ENCODE measurements at places on chromosomes 6 and 20.

DNA sequence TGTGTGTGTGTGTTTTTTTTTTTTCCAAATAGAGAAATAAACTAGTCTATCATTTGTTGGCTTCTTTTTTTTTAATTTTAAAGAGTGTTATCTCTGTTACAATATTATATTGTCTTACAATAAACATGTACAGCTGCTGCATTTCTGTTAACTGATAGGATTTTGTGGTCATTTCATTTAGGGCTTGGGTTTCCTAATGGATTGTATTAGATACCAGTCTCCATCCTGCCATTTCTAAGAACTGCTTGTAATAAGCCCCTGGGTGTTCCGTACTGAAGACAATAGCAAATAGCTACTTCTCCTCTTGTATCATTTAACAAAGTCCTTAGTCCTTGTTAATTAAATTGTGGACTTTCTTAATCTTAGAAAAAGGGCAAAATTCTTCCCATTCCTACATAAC, 45.7 kb downstream of the SOBP start:
- DNase-seq: no peak

GRCh38 chr6:87054143-87054833, 40.6 kb downstream of the CGA start:
- DNase-seq: no peak

- DNase-seq: no peak
These were observed 16.3 kb upstream of the SDCBP2 start for GRCh38 chr20:1345030-1345755.

GRCh38 chr6:30810813-30811339, 66.5 kb upstream of the IER3 start:
- DNase-seq: no peak

DNA sequence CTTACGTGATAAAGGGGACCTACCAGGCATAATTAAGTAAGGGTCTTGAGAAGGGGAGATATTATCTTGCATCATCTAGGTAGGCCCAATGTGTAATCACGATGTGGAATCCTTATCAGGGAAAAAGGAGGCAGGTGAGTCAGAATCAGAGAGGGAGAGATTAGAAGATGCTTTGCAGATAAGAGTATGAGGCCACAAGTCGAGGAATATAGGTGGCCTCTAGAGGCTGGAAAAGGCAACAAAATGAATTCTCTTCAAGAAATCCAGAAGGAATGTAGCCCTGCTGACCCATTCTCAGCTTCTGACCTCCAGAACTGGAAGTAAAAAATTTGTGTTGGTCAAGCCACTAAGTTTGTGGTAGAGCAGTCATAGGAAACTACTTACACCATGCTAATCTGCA, 11.0 kb upstream of the ENPP4 start:
- DNase-seq: no peak

DNA sequence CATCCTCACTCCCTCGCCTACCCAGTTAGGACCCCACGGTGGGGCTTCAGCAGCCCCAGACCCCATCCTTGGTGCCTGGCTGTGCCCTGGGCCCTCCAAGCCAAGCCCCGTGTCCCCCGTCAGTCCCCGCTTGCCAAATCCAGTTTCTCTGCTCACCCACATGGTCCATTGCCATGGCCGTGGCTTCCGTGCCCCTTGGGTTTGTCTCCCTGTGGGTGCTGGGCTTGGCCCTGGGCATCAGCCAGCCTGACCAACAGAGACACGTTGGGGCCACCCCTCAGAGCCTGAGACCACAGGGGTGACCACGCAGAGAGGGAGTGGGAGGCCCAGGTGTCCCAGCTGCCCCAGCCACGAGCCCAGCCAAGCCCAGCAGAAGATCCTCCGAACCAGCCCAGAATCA, 7.7 kb downstream of the SS18L1 start:
- no peak for DNase-seq

- DNase-seq: no peak
These were observed 31.0 kb downstream of the LCA5 start for GRCh38 chr6:79506251-79506650.

DNA sequence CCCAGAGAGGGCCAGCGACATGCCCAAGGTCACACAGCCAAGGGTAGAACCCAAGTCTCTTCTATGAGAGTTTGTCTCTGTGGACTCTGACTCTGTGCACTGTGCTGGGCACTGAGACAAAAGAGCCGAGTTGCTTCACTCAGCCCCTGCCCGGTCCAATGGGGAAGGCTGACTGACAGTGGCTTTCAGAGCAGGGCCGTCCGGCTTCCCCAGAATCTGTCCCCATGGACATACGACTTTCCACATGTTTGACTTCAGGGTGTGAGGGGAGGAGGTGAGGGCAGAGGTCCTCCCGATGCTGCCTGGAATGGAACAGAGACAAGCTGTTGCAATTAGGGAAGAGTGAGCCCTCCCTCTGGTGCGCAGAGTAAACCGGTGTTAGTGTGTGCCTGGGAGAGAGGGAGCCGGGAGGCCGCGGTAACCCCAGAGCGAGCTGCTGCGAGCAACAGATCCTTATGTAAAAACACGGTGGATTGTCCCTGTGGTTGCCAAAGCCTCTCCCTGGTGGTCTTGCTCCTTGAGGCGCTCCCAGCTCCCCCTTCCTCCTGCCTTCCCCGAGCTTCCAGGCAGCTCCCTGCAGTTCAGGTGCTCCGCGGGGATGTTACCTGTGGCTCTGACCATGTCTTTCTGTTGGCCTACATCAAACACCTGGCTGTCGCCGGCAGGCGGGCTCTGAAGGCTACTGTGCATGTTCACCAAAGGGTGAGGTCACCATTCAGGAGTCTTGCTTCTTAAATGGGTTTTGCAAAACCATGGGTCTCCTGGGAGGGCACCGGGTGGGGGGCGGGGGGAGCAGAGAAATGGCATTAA, 672 bp downstream of the SIRPA start:
- no peak for DNase-seq

GRCh38 chr20:51026269-51026668, 3.4 kb upstream of the KCNG1 start:
- DNase-seq: no peak

DNA sequence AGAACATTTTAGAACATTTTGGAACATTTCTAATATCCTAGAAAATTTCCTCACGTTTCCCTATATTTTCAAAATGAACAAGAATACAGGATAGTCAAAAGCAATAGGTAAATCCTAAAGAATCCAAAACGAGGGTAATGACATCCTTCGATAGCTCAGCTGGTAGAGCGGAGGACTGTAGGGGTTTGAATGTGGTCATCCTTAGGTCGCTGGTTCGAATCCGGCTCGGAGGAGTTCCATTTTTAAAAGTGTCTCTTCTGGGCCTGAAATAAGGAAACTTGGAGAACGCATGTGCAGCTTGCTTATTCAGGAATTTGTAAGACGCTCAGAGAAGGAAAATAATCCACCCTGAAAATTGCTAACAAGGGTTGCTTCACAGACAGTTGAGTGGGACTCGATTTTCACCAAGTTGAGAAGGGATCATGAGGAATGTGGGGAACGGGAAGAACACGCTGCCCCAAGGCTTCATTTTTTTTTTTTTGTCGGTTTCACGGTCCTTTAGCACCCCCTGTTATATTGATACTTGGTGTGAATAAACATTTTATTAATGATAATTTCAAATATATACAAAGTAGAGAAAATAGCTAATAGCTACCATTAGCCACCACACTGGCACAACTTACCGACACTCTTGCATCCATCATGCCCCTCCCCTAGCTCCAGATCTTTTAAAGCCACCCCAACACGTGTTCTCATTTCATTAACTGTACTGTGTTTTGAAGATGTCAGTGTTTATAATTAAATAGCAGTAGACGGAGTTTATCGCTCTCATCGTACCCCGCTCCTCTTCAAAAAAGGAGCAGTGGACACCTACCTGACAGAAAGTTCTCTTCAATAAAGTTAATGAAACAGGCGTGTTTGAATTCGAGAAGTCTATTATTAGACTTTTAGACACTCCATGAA, 1.8 kb upstream of the ABT1 start:
- no peak for DNase-seq

DNA sequence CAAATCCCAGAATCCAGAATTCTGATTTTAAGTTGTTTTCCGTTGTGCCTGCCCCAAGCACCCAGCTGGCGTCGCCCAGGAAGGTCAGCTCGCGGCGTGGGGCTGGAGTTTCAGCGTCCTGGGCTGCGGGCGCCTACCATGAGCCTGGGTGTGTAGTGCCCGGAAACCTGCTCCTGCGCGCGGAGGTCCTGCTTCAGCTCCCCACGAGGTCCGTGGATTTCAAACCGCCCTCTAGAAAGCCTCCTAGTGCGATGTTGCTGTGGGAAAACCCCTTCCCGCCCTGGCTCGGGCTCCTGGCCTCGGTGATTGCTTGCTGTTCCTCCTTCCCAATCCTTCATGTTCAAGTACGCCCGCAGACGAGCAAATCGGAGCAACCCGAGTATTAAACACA, 51.3 kb upstream of the NRN1 start:
- no peak for DNase-seq

DNA sequence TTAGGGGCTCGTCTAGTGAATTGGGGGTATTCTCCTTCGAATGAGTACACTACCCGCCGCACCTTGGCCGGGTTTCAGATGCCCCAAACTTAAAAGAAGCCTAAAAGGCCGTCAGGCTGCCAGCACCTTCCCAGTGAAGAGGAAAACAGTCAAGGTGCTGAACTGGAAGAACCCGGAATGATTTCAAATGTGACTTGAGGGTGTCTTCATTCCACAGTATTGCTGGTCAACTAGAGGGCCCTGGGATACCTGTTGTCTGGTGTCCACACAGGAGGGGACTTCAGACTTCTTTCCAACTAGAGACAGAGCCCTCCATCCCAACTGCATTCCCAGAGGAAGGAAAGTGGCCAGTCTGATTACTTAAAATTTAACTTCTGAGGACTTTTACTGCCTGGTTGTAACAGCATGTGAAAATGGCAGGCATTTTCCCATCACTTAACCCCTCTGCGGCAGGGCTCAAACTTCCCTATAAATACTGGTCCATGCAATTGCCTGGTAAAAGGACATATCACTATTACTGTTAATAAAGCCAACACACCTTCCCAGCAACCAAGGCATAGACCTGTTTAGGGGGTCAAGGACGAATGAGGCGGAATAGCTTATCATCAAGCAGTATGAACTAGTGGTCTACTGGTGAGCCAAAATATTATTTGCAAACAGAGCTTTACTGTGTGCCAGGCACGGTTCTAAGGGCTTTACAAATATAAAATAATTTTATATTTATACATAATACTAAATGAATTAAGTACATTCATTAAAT, 651 bp upstream of the SAMHD1 start:
- DNase-seq: no peak

DNA sequence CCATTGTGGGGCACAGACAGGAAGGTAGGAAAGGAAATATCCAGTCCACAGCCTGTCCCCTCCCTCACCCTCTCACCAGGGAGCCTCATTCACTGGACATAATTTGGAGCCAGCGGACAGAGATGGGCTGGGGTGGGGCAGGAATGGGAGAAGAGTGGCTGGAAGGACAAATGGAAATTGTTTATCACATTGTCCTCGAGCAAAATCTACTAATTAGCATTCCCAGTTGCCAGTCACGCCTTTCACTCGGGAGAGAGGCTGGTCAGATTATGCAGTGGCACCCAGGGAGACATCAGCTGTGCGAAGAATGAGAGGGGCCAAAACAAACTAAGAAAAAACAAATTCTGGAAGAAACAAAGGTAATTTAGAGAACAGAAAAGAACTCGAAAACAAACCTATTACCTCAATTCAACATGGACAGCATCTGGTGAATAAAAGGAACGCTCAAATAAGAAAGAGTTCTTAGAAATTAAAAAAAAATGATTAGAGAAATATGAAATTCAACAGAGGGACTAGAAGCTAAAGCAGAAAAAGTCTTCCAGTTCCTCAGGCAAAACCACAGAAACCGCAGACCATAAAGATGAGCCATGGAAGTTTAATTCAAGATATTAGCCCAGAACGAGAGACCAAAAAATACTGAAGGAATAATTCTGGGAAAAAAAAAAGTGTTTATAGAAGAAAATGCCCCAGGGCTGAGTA, 108.5 kb upstream of the RALGAPA2 start:
- DNase-seq: no peak

GRCh38 chr6:5537967-5538366, 276.7 kb downstream of the FARS2 start:
- DNase-seq: no peak

GRCh38 chr20:54002741-54003140, 67.7 kb downstream of the BCAS1 start:
- no peak for DNase-seq

DNA sequence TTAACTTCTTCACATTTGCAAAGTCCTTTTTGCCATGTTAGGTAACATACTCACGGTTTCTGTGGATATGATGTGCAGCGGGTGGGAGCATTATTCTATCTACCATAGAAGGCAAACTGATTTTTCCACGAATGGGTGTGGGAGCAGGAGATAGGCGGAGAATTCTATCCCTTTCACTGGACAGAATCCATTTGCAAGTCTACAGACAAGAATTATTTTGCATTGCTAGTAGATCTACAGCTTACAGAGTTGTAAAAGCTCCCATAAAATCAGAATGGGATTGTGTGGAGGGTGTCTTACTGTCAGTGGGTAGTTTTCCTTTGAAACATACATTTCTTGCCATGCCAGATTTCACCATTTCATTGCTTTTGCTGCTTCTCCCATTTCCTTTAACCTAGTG, 22.4 kb upstream of the ZFP64 start:
- no peak for DNase-seq

DNA sequence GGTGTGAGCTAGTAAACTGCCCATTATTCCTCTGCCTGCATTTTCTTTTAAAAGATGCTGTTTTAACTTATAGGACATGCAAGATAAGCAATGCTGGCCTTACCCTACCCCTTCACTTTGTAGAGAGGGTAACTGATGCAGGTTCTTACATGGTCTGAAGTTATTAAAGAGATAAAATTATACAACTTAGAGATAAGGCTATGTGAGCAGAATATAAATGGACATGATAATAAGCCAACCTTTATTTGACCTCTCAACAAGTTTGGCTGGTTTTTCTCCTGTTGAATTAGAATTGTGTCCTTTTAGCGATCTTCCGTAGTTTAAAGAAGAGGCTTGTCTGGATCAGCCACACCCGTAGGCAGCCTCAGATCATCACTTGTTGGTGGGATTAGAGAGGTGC, 377.0 kb downstream of the BTBD3 start:
- DNase-seq: no peak

GRCh38 chr6:42819803-42820511, 38.1 kb downstream of the BICRAL start:
- no peak for DNase-seq

DNA sequence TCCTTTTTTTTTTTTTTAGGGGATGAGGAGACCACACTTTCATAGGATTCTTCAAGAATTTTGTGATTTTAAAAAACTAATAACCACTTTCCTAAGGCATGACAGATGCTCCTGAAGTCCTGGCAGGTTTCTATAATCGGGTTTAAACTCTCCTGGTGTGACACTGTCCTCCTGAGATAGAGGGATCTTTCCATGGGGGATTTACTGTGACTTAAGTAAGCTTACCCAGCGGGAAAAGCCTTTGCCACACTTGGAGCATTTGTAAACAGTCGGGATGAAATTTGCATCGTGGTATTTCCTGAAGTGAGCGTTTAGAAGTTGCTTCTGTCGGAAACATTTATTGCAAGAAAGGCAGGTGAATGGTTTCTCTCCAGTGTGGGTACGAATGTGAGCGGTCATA, 16.6 kb downstream of the CTCFL start:
- DNase-seq: peak; percentile 79

- no peak for DNase-seq
These were observed 243.0 kb downstream of the BMP2 start for GRCh38 chr20:7010527-7010926.

GRCh38 chr6:35294308-35294945, 3.2 kb upstream of the DEF6 start:
- DNase-seq: peak; percentile 63

Data from D721Med (cell line).